ENCODE measurements at places on chromosomes 1 and 21.

DNA sequence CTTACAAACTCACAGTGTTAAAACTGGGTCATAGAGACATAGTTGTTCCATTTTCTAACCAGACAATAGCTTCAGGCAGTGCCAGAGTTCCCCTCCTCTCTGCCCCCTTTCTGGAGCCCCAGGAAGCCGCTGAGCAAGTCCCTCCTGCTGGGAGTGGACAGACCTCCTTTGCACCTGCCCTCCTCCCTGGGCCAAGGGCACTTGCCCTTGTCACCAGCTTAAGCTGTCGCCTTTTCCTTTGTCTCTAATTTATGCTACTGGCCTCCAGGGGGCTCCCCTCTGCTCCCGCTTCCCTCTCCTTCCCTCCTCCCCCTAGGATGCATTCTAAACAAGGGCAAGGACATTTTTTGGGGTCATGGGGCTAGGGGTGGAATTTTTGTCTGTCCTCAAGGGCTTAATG is 182.4 kb downstream of the MIS18A start:
- no peak for DNase-seq

DNA sequence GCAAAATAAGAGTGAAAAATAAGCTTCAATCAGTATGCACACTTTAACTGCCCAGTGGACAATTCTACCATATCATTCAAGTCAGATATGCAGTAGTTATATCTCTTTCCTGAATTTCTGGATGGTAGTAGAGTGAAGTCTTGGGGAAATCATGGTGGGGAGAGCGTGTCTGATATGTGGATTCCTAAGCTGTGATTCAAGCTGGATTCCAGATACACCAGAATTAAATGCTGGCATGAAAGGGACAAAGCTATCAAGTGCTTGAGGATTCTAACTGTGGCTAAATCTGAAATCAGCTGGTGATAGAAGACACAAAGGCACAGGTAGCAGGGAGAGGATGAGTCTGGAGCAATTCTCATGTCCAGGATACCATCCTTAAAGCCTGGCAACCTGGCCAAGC is 323.5 kb downstream of the DUSP10 start:
- no peak for DNase-seq

- no peak for DNase-seq
These were observed 57.6 kb downstream of the TGFB2 start for GRCh38 chr1:218402786-218403120.

- no peak for DNase-seq
These were observed 6.4 kb upstream of the S100A8 start for GRCh38 chr1:153397051-153397923.

GRCh38 chr1:101911894-101912293 is 84.8 kb downstream of the OLFM3 start:
- DNase-seq, result no peak

DNA sequence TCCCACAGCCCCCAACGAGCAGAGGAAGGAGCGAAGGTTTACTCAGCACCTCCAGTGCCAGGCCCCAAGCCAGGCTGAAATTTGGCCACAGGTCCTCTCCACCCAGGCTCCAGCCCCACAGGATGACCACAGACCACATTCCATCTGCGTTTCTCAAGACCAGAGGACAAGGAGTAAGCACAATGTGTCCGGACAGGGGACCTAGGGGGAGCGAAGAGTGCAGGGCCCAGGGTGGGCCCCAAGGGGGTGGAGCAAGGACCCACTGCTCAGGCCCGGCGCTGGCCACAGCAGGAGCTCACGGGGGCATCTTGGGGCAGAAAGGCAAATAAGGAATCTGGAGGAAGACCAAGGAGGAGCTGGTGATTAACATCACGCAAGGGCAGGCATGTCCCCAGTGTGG is 100.5 kb downstream of the NPHP4 start:
- DNase-seq, result no peak

- no peak for DNase-seq
These were observed 88.9 kb downstream of the DYRK1A start for GRCh38 chr21:37455504-37455911.

- DNase-seq, result no peak
These were observed 27.4 kb downstream of the JAK1 start for GRCh38 chr1:64938991-64939390.
